ENCODE measurements at places on chromosomes 16 and 17.

GRCh38 chr17:71349908-71350600, 770.8 kb upstream of the SOX9 start:
- DNase-seq: no peak

- DNase-seq: no peak
Measured at GRCh38 chr17:40345994-40346764, 18.4 kb downstream of the GJD3 start.

DNA sequence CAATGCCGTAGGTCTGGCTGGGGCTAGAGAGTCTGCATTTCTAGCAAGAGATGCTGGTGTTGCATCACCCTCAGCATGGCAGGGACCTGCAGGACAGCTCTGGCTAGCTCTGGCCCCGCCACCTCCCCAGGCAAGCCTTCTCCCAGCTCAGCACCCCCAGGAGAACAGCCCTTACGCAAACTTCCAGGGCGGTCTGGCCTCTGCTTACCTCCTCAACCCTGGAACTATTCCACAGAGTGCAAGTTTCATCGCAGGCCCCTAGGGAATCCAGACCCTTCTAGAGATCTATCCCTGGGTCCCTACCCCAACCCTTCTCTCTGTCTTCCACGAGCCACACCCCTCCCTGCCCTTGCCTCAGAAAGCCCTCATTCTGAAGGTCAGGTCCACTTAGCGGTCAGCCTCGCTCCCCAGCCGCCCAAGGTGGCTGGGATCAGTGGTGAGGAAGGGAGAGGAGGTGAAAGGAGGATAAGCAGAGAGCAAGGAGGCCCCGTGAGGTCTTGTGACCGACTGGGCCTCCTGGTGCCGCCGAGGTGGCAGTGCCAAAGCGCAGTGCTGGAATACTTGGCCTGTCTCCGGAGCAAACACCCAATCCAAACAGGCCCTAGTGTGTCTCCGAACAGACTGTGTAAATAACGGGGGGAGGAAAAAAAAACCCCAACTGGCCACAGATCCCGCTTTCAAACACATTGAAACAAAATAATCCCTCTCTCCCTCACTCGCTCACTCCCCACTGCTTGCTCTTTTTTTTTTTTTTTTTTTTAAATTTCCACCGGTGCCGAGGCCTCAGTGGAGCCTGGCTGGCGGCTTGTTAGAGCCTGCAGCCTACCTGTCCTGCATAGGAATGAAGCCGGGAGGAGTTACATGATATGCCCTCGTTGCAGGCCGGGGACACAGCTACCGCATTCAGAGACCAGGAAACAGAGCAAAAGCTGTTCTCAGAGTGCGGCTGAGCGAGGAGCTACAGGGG, 380.9 kb downstream of the SOX9 start:
- no peak for DNase-seq

DNA sequence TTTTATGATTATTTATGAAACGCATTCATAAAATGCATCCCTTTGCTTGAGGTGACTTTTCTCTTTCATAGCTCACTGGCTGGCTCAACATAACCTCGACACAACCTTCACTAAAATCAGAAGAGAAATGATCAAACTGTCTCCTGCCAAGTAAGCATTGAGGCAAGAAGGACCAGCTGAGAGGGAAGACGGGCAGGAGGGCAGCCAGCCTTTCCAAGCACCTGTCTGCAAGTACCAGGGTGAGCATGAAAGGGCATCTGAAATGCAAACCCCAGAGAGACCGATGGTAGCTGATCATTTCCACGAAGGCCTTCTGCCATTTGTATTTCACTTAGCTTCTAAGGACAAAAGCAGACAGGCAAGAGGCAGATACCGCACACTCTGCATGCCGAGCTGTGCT, 52.1 kb upstream of the RPH3AL start:
- no peak for DNase-seq

GRCh38 chr16:90019543-90020259, 445 bp upstream of the DBNDD1 start:
- DNase-seq: no peak

DNA sequence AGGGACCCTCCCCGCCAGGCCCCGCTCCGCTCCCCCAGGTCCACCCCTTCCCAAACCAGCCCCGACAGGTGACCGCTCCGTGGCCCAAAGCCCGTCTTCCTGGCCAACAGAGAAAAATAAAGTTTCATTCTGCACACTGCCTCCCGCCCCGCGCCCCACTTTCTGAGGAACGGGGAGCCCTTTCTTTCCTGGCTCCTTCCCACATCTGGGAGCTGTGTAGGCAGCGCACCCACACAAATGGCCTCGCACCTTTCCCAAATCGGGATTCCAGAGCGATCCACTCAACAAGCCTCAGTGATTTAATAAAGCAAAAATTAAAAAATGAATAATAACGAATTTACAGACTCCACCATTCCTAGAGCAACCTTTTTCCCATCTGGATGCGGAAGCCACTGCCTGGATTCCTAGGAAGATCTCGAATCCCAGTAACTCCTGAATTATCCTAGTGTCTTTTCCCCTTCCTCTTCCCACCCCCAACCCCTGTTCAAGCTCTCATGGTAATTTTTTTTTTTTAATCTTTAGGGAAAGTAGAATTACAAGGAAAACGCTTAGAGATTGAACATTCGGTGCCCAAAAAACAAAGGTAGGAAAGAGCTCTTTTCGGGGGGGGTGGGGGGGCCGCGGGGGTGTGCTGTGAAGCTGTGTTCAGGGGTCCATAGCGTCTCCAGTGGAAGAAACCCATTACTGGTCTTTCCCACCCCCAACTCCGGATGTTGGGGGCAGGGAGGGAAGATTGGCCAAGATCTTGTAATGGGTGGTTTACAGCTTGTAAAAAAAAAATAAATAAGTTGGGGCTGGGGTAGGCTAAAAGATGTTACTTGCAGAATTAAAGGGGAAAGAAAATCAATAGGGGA, 1.6 kb downstream of the IGF2BP1 start:
- DNase-seq: no peak

GRCh38 chr17:39628655-39629493, 2.1 kb downstream of the PPP1R1B start:
- no peak for DNase-seq

DNA sequence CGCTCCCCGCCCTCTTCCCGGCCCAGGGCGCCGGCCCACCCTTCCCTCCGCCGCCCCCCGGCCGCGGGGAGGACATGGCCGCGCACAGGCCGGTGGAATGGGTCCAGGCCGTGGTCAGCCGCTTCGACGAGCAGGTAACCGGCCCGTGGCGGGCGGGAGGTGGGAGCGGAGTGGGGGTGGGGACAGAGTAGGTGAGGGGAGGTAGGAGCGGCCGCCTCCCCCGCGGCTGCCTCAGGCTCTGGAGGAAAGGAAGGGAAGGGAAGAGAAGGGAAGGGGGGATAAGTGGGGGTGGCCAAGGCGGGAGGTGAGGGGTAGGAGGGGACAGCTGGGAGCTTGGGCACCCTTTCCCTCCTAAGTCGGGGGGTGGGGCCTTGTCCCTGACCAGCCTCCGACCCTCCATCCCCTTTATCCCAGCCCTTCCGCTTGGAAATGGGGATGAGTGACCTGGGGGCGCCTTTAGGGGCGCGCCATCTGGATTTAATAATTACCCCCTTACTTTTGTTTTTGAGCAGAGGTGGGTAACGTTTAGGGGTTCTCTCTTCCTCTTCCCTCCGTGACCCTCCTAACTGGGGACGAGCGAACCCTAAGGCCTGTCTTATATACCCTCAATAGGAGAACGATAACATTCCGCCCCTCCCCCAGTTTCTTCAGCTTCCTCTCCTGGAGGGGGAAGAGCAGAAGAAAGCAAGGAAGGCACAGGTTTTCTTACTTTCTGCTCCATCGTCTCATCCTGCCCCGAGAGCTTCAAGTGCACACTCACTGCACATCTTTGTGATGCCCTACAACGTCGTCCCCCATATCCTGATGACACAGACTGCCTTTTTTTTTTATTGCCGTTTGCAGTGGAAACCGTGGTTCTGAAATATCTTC, 694 bp downstream of the NF1 start:
- no peak for DNase-seq

DNA sequence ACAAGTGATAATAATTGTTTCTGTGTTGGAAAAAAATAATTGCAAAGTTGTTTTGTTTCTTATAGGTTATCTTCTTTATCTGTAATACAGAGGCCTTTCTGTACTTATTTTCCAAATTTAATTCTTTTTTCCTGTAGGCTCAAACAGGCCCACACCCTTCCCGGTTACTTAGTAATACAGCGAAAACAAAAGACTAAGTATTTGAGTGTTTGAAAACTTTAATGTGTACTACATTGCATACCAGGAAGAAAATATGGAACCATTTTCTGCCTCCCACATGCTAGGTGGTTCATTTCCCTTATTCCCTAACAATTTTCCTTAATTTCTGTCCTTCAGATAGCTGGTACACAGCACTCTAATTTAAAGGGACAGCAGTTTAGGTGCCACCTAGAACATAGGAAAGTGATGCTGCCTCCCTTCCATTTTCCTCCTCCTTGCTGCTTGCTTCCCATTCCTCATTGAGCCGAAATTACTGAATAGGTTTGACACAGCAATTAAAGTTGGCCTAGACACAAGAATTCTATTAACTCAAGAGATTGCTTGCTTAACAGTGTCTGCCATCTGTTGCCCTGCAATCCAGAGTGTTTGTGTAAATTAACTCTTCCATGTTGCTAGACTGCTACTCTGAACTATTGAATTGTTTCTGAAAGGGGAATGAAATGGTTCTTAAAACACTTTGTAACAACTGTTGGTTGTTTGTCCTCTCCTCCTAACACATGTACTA, 24.2 kb downstream of the CYB5B start:
- no peak for DNase-seq

DNA sequence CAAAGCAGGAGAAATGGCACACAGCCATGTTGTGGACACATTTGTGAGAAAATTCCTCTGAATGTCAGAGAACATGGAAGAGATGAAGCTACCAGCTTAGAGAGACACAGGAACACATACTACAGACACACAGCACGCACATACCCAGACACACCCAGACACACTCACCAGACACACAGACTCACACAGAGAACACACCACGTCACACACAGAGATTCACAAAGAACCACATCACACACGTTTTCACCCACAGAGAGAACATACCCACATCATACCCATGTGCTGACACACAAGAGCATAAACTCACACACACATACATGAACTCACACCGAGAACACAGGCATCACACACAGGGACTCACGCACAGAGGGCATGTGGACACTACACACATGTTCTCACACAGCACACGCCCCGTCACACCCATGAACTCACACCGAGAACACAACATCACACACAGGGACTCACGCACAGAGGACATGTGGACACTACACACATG, 124.9 kb downstream of the METRNL start:
- no peak for DNase-seq

GRCh38 chr16:14325502-14326401, 254.6 kb downstream of the MRTFB start:
- no peak for DNase-seq

DNA sequence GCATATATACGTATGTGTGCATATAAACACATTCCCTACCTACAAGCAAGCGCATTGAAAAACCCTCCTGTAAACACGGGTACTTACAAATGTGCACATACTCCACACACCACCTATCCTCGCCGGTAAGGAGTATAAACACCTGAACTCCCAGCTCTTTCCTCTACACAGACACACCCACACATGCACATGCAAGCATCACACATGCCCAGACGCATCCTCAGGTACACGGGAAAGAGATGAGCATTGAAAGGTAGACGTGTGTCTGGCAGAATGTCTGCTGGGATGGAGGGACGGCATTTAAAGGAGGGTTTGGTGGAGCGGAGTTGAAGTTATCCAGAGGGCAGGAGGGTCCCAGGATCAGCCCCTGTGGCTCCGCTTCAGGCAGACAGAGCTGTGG, 4.7 kb upstream of the SMTNL2 start:
- DNase-seq: no peak

GRCh38 chr17:42928714-42929496, 28.3 kb downstream of the G6PC1 start:
- no peak for DNase-seq

DNA sequence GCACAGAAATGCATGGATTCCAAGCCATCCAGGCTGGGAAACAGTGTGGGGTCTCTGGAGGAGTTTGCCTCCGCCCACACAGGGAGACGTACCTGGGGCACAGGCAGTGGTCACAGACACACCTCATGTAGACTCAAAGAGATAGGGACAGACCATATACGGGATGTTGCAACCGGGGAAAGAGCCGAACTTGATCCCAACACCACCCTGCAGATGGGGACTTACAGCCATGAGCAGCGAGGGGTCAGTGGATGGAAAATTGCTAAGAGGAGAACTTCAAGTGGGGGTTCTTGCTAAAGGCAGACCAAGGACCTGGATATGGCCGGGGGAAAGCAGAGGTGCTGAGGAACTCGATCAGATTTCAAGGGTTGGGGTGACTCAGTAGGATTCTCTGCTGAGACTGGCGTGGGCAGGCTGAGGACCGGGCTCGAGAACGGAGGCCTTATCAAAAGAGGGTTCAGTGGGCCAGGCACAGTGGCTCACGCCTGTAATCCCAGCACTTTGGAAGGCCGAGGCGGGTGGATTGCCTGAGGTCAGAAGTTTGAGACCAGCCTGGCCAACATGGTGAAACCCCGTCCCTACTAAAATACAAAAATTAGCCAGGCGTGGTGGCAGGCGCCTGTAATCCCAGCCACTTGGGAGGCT, 12.0 kb upstream of the DNAH17 start:
- no peak for DNase-seq

DNA sequence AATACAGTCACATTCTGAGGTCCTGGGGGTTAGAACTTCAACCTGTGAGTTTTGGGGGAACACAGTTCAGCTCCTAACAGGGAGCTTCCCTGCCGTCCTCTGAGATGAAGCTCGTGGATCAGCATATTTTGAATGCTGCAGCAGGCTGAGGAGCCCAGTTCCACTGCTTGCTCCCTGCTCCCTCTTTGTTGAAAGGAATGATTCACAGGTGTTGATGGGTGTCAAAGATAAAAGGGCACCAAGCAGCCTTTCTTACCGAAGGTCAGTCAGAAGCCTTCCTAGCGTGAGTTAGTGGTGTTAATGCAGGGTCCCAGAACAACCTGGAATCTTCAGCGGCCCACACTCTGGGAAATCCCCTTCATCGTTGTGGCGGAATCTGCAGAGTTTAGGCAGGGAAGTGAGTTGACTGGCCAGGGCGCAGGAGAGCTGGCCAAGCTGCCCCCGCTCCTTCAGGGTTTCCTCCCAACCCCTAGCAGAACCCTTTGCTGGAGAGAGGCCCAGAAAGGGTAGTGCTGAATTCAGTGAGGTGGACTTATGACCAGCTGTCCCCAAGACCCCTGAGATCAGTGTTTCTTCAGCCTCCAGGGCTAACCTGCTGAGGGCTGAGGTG, 114.8 kb downstream of the GNAO1 start:
- no peak for DNase-seq

GRCh38 chr17:83104577-83105505, 25.4 kb downstream of the METRNL start:
- DNase-seq: no peak

- DNase-seq: no peak
Measured at GRCh38 chr17:27782791-27783206, 17.5 kb downstream of the NOS2 start.

All from stimulated activated CD8-positive, alpha-beta memory T cell treated with anti-CD3 and anti-CD28 coated beads, Interleukin-7, amount 100 ng/mL, for 24 hours (primary cell).